Endodermal cell (in vitro differentiated cells): ENCODE measurements at places on chromosomes 4 and X. TPM values are rescaled to one million over a fixed set of nuclear protein-coding genes. Genes with fewer than 3 reads are reported as not detected.

Gene KIAA1210
- not detected in 2 replicates for total RNA-seq

Gene ZNF157
- 0.84 to 1.3 TPM (median 1.2 TPM) in 3 replicates for total RNA-seq

Gene MGARP
- 0.53 and 0.63 TPM in 2 replicates for total RNA-seq

Gene ACTRT1
- total RNA-seq: not detected in 3 replicates
